ENCODE measurements at places on chromosomes 16 and 17. TPM values are rescaled to one million over a fixed set of nuclear protein-coding genes. Genes with fewer than 3 reads are reported as not detected.

DNA sequence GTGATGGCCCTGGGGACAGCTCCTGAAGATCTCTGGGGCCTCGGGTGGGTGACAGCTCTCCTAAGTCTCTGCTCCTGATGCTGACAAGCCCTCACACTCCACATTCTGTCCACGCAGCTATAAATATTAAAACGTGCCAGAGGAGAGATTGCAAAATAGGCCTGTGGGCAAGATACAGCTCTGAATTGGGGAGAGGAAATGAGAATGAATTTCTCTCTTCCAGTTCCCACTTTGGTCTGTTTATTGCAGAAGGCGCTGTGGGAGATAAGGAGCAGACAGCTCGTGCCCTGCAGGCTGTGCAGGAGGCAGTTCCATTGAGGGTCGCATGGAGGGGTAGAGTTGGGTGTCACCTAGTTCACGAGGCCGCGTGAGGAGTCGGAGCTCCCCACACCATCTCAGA, 87.5 kb upstream of the SDK2 start:
- H3K36me3 ChIP-seq: no peaks in the 10 kb centered on the region
- H3K4me1 ChIP-seq: no peaks in the 10 kb centered on the region
- peaks cover 95% of the 10 kb centered on the region for H3K27me3 ChIP-seq
- no peak overlapping the region for H3K27ac ChIP-seq
- no peak for DNase-seq
- no peak overlapping the region for H3K4me3 ChIP-seq

DNA sequence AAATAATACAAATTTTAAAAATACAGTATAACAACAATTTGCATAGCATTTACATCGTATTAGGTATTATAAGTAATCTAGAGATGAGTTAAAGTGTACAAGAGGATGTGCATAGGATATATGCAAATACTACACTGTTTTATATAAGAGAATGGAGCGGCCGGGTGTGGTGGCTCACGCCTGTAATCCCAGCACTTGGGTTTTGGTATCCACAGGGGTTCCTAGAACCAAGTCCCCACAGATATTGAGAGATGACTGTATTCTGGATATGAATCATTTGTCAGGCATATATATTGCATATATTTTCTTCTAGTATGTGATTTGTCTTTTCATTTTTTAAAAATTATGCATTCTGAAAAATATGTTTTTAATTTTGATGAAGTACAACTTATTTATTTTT, 77.5 kb upstream of the MSI2 start:
- no peaks in the 10 kb centered on the region for H3K27me3 ChIP-seq
- no peaks in the 10 kb centered on the region for H3K4me1 ChIP-seq
- no peak overlapping the region for H3K27ac ChIP-seq

GRCh38 chr17:63426917-63427308, 19.2 kb downstream of the CYB561 start:
- peaks cover 21% of the 10 kb centered on the region for H3K36me3 ChIP-seq
- DNase-seq: no peak
- H3K27ac ChIP-seq: no peak overlapping the region
- no peak overlapping the region for H3K4me3 ChIP-seq
- H3K4me1 ChIP-seq: peaks cover 11% of the 10 kb centered on the region

GRCh38 chr17:77957235-77957856, 1.2 kb upstream of the TNRC6C start:
- H3K27ac ChIP-seq: no peak overlapping the region
- H3K4me3 ChIP-seq: peak overlapping the region; percentile 87
- H3K4me1 ChIP-seq: peaks cover 9% of the 10 kb centered on the region
- no peak for DNase-seq
- H3K36me3 ChIP-seq: no peaks in the 10 kb centered on the region

RRAD gene
- total RNA-seq: not detected

- peak overlapping the region; percentile 5 for H3K27ac ChIP-seq
- H3K4me3 ChIP-seq: no peak overlapping the region
- DNase-seq: no peak
- H3K36me3 ChIP-seq: peaks cover 73% of the 10 kb centered on the region
- H3K4me1 ChIP-seq: peaks cover 8% of the 10 kb centered on the region
Observed at GRCh38 chr17:82613283-82614094, 34.8 kb downstream of the WDR45B start.

DNA sequence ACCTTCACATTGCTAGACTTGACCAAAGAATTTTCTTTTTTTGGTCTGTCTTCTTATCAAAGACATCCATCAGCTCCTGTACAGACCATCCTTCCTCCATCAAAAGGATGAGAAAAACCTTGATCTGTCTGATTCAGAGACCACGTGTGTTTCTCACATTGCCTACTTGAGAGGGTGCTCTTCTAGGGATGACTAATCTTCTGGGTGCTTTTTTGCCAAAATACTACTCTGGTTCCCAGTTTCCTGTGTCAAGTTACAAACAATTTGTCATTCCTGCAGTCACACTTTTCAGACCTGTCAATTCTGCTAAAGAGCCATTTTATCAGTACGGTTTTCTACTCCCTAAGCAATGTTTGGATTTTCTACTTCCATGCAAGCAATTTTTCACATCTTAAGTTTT, 492.2 kb downstream of the CDH11 start:
- H3K4me1 ChIP-seq: peaks cover 16% of the 10 kb centered on the region
- no peaks in the 10 kb centered on the region for H3K36me3 ChIP-seq
- no peaks in the 10 kb centered on the region for H3K27me3 ChIP-seq
- H3K27ac ChIP-seq: no peak overlapping the region

TVP23A gene
- total RNA-seq: not detected

KRTAP16-1 gene
- total RNA-seq: not detected

- H3K4me3 ChIP-seq: no peak overlapping the region
- DNase-seq: no peak
- H3K36me3 ChIP-seq: peaks cover 22% of the 10 kb centered on the region
- H3K4me1 ChIP-seq: no peaks in the 10 kb centered on the region
Observed at GRCh38 chr16:84583995-84584394, 33.9 kb downstream of the COTL1 start.

DNA sequence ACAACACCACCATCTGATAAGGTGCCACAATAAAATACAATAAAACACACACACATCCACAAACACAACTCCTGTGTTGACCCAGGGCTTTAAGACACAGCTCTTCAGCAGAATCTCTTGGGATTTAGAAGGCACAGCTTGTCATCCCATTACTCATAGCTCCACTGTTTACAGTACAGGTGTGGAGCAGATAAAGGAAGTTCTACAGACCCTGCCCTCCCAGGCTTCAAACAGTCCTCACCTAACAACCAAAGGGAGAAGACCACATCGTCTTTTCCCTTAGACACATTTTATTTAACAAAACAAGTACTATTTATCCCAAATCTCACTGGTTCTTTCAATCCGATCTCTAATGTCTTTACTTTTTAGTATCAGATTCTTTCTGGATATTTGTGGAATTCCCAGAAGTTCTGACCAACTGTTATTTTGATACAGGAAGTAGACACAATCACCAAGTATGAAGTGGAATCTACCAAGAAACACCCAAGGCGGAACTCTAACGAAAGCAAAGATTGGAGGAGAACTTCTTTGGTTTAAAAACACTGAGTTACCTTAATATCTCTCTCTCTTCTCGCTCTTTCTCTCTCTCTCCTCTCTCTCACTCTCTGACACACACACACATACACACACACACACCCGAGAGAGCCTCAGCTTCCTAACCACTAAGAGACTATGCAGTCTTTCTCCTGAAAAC, 46.1 kb downstream of the CYTH1 start:
- H3K36me3 ChIP-seq: no peaks in the 10 kb centered on the region
- H3K27me3 ChIP-seq: no peaks in the 10 kb centered on the region
- H3K4me3 ChIP-seq: peak overlapping the region; percentile 84
- peak; percentile 56 for DNase-seq

GRCh38 chr17:81302861-81303333, 7.8 kb upstream of the SLC38A10 start:
- H3K4me1 ChIP-seq: peaks cover 14% of the 10 kb centered on the region
- peak; percentile 53 for DNase-seq
- peaks cover 7% of the 10 kb centered on the region for H3K36me3 ChIP-seq
- H3K27ac ChIP-seq: no peak overlapping the region
- no peak overlapping the region for H3K4me3 ChIP-seq
- H3K27me3 ChIP-seq: peaks cover 12% of the 10 kb centered on the region

- H3K36me3 ChIP-seq: no peaks in the 10 kb centered on the region
- H3K27me3 ChIP-seq: peaks cover 18% of the 10 kb centered on the region
Observed at GRCh38 chr16:77928096-77928495, 94.3 kb upstream of the CLEC3A start.

KRTAP4-6 gene
- not detected for total RNA-seq

GRCh38 chr16:31875112-31875803, 1.7 kb downstream of the ZNF267 start:
- H3K27ac ChIP-seq: peak overlapping the region; percentile 94
- no peaks in the 10 kb centered on the region for H3K27me3 ChIP-seq
- peak overlapping the region; percentile 91 for H3K4me3 ChIP-seq
- peak; percentile 24 for DNase-seq

G6PC1 gene
- not detected for total RNA-seq

GRCh38 chr16:82612263-82612662, 14.5 kb upstream of the CDH13 start:
- H3K27me3 ChIP-seq: peaks cover 13% of the 10 kb centered on the region
- H3K4me3 ChIP-seq: no peak overlapping the region
- no peak overlapping the region for H3K27ac ChIP-seq
- H3K36me3 ChIP-seq: no peaks in the 10 kb centered on the region
- DNase-seq: no peak

- no peak for DNase-seq
- H3K4me1 ChIP-seq: no peaks in the 10 kb centered on the region
- H3K27ac ChIP-seq: no peak overlapping the region
- no peaks in the 10 kb centered on the region for H3K27me3 ChIP-seq
- H3K4me3 ChIP-seq: no peak overlapping the region
- H3K36me3 ChIP-seq: no peaks in the 10 kb centered on the region
Observed at GRCh38 chr16:67013233-67013822, 15.6 kb upstream of the CBFB start.

DNA sequence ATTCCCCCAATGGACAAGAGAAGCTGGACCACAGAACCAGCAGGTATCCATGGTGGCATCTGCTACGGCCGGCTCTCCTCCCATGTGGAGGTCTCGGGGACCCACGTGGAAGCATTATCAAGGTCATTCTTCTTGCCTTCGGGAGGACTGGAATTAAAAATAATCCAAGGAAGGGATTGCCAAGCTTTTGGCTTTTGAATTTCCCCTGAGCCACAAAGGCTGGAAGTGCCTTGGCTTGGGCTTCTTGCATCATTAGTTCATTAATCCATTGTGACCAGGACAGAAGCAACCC, 16.1 kb downstream of the NAGPA start:
- no peak for DNase-seq
- no peak overlapping the region for H3K4me3 ChIP-seq
- no peak overlapping the region for H3K27ac ChIP-seq
- H3K4me1 ChIP-seq: no peaks in the 10 kb centered on the region
- H3K36me3 ChIP-seq: no peaks in the 10 kb centered on the region

TTLL6 gene
- not detected for total RNA-seq

- DNase-seq: no peak
- H3K36me3 ChIP-seq: peaks cover 96% of the 10 kb centered on the region
- H3K4me1 ChIP-seq: no peaks in the 10 kb centered on the region
- no peaks in the 10 kb centered on the region for H3K27me3 ChIP-seq
- H3K27ac ChIP-seq: no peak overlapping the region
Observed at GRCh38 chr17:80323982-80324381, 63.3 kb downstream of the RNF213 start.

DNA sequence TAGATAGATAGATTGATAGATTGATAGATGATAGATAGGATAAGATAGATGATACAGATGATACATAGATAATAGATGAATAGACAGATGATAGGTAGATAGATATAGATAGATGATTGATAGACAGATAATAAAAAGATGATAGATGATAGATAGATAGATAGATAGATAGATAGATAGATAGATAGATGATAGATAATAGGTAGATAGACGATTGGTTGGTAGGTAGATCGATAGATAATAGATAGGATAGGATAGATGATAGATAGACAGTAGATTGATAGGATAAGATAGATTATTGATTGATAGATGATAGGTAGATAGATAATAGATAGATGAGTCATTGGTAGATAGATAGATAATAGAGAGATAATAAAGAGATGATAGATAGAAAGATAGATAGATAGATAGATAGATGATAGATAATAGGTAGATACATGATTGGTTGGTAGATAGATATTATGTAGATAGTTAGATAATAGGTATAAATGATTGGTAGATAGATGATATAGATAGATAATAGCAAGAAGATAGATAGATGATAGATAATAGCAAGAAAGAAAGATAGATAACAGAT, 109.4 kb upstream of the C16orf82 start:
- no peaks in the 10 kb centered on the region for H3K27me3 ChIP-seq
- H3K4me3 ChIP-seq: no peak overlapping the region
- H3K27ac ChIP-seq: no peak overlapping the region
- peaks cover 3% of the 10 kb centered on the region for H3K36me3 ChIP-seq
- no peaks in the 10 kb centered on the region for H3K4me1 ChIP-seq

- no peaks in the 10 kb centered on the region for H3K36me3 ChIP-seq
- no peak for DNase-seq
- H3K27me3 ChIP-seq: no peaks in the 10 kb centered on the region
- no peak overlapping the region for H3K27ac ChIP-seq
Observed at GRCh38 chr17:39131616-39132015, 19.8 kb downstream of the PLXDC1 start.

DNA sequence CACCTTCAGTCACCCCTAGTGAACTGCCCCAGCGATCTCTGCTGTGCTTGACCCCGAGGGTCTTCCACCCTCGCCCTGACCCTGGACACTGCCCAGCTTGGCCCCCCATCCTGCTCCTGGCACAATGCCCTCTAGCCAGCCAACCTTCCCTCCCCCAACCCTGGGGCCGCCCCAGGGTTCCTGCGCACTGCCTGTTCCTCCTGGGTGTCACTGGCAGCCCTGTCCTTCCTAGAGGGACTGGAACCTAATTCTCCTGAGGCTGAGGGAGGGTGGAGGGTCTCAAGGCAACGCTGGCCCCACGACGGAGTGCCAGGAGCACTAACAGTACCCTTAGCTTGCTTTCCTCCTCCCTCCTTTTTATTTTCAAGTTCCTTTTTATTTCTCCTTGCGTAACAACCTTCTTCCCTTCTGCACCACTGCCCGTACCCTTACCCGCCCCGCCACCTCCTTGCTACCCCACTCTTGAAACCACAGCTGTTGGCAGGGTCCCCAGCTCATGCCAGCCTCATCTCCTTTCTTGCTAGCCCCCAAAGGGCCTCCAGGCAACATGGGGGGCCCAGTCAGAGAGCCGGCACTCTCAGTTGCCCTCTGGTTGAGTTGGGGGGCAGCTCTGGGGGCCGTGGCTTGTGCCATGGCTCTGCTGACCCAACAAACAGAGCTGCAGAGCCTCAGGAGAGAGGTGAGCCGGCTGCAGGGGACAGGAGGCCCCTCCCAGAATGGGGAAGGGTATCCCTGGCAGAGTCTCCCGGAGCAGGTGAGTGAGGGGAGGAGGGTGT, at the start of gene TNFSF13:
TNFSF13 (plus strand) TSS at position 207 of the 776 bp plus-strand sequence; CDS start at position 497, 290 bp downstream.
- peak; percentile 65 for DNase-seq
- peaks cover 17% of the 10 kb centered on the region for H3K36me3 ChIP-seq
- H3K4me3 ChIP-seq: peak within 1 kb of the TSS; percentile 81
- H3K4me1 ChIP-seq: peaks cover 42% of the 10 kb centered on the region
- peak within 1 kb of the TSS; percentile 91 for H3K27ac ChIP-seq
- H3K27me3 ChIP-seq: no peaks in the 10 kb centered on the region

GRCh38 chr17:2207815-2208515, 95.6 kb downstream of the SMG6 start:
- H3K27me3 ChIP-seq: no peaks in the 10 kb centered on the region
- H3K4me1 ChIP-seq: peaks cover 7% of the 10 kb centered on the region
- DNase-seq: no peak
- peaks cover 10% of the 10 kb centered on the region for H3K36me3 ChIP-seq
